Fibroblast of skin of back (primary cell): ENCODE measurements at places on chromosomes 13 and 19.

GRCh38 chr19:56611288-56611687, 16.2 kb downstream of the ZNF71 start:
- no peak for DNase-seq

- DNase-seq, result no peak
These were observed 35.5 kb upstream of the IGFL4 start for GRCh38 chr19:46076031-46076880.

- DNase-seq, result no peak
These were observed 12.2 kb upstream of the DLEU7 start for GRCh38 chr13:50855681-50856080.

GRCh38 chr19:53906211-53907192, 2.6 kb upstream of the CACNG7 start:
- DNase-seq, result no peak

GRCh38 chr19:57465680-57466381, 8.9 kb upstream of the VN1R1 start:
- peak; percentile 41 for DNase-seq

- DNase-seq, result no peak
These were observed 1.3 kb downstream of the CCDC8 start for GRCh38 chr19:46411925-46412649.
